Activated naive CD4-positive, alpha-beta T cell (primary cell): ENCODE measurements at places on chromosomes 2 and 18.

GRCh38 chr2:32949260-32949659, 2.5 kb downstream of the LTBP1 start:
- DNase-seq, result no peak

GRCh38 chr18:2797951-2798350, 48.9 kb upstream of the EMILIN2 start:
- DNase-seq, result no peak

DNA sequence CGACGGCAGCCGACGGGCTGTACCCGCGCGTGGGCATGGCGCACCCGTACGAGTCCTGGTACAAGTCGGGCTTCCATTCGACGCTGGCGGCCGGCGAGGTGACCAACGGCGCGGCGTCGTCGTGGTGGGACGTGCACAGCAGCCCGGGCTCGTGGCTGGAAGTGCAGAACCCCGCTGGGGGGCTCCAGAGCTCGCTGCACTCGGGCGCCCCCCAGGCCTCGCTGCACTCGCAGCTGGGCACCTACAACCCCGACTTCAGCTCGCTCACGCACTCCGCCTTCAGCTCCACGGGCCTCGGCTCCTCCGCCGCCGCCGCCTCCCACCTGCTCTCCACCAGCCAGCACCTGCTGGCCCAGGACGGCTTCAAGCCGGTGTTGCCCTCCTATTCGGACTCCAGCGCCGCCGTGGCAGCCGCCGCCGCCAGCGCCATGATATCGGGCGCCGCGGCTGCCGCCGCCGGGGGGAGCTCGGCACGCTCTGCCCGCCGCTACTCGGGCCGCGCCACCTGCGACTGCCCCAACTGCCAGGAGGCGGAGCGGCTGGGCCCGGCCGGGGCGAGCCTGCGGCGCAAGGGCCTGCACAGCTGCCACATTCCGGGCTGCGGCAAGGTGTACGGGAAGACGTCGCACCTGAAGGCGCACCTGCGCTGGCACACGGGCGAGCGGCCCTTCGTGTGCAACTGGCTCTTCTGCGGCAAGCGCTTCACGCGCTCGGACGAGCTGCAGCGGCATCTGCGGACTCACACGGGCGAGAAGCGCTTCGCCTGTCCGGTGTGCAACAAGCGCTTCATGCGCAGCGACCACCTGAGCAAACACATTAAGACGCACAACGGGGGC, 2.0 kb downstream of the SP9 start:
- no peak for DNase-seq

DNA sequence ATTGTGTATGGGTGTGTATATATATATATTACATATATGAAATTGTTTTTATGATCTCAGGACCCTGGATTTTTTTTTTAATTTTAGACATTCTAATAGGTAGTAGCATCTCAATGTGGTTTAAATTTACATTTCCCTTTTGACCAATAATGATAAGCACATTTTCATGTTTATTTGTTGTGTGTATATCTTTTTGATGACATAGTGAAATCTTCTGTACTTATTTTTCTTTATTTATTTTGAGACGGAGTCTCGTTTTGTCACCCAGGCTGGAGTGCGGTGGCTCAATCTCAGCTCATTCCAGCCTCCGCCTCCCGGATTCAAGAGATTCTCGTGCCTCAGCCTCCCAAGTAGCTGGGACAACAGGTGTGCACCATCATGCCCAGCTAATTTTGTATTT, 35.1 kb upstream of the CYBRD1 start:
- no peak for DNase-seq

- no peak for DNase-seq
Observed at GRCh38 chr2:182428476-182428875, 1.6 kb upstream of the PDE1A start.

GRCh38 chr2:12155303-12156051, 409.0 kb downstream of the LPIN1 start:
- no peak for DNase-seq

GRCh38 chr2:200309296-200310049, 3.0 kb downstream of the SPATS2L start:
- DNase-seq, result no peak
